Naive thymus-derived CD4-positive, alpha-beta T cell (primary cell): ENCODE measurements at places on chromosomes 5 and 9. TPM values are rescaled to one million over a fixed set of nuclear protein-coding genes. Genes with fewer than 3 reads are reported as not detected.
A peak's percentile ranks its signal among the peaks of the same experiment; 100 is the strongest.

- no peak overlapping the region for H3K27ac ChIP-seq
- no peaks in the 10 kb centered on the region for H3K27me3 ChIP-seq
- no peak overlapping the region for H3K4me3 ChIP-seq
- DNase-seq, result no peak
Observed at GRCh38 chr5:148989567-148989966, 73.3 kb downstream of the SH3TC2 start.

DNA sequence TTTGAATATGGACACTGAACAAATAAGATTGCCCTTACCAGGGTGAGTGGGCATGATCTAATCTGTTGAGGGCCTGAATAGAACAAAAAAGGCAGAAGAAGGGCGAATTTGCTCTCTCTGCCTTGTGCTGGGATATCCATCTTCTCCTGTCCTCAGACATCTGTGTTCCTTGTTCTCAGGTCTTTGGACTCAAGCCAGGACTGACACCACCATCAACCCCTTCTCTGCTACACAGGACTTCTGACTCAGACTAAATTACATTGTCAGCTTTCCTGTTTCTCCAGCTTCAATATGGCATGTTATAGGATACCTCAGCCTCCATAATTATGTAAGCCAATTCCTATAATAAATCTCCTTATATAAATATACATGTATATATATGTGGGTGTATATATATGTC lies 40.8 kb upstream of the SLCO6A1 start:
- H3K27ac ChIP-seq, result no peak overlapping the region
- H3K36me3 ChIP-seq, result no peaks in the 10 kb centered on the region
- no peak for DNase-seq

- H3K4me3 ChIP-seq, result no peak overlapping the region
- H3K4me1 ChIP-seq, result no peaks in the 10 kb centered on the region
- no peaks in the 10 kb centered on the region for H3K27me3 ChIP-seq
- no peaks in the 10 kb centered on the region for H3K36me3 ChIP-seq
- DNase-seq, result no peak
- no peak overlapping the region for H3K27ac ChIP-seq
Observed at GRCh38 chr5:75279321-75279720, 42.6 kb upstream of the ANKRD31 start.

GRCh38 chr5:136740228-136740627 lies 374.9 kb upstream of the TRPC7 start:
- H3K36me3 ChIP-seq, result no peaks in the 10 kb centered on the region
- DNase-seq, result no peak
- H3K4me3 ChIP-seq, result no peak overlapping the region
- no peaks in the 10 kb centered on the region for H3K27me3 ChIP-seq

- DNase-seq, result no peak
- no peak overlapping the region for H3K27ac ChIP-seq
- peaks cover 5% of the 10 kb centered on the region for H3K4me1 ChIP-seq
Observed at GRCh38 chr5:1320436-1321344, 24.2 kb downstream of the CLPTM1L start.

- H3K4me1 ChIP-seq, result peaks cover 92% of the 10 kb centered on the region
- peak overlapping the region; percentile 79 for H3K4me3 ChIP-seq
- no peak for DNase-seq
Observed at GRCh38 chr9:120921661-120922181, 4.9 kb downstream of the TRAF1 start.

DNA sequence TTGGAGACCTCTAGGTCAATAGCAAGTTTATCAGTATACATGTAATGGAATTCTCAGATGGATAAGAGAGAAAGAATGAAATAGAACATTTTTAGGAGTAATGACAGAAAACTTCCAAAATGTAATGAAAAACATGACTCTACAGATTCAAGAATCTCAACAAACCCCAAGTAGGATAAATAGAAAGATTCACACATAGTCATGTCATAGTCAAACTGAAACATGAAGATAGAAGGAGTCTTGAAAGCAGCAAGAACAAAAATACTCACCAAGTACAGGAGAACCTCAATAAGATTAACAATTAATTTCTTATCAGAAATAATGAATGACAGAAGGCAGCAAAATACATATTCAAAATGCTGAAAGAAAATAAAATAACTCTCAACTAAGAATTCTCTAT lies 164.5 kb downstream of the SPATA31D1 start:
- no peak overlapping the region for H3K4me3 ChIP-seq
- H3K4me1 ChIP-seq, result no peaks in the 10 kb centered on the region
- H3K27ac ChIP-seq, result no peak overlapping the region
- H3K27me3 ChIP-seq, result no peaks in the 10 kb centered on the region
- no peak for DNase-seq

DNA sequence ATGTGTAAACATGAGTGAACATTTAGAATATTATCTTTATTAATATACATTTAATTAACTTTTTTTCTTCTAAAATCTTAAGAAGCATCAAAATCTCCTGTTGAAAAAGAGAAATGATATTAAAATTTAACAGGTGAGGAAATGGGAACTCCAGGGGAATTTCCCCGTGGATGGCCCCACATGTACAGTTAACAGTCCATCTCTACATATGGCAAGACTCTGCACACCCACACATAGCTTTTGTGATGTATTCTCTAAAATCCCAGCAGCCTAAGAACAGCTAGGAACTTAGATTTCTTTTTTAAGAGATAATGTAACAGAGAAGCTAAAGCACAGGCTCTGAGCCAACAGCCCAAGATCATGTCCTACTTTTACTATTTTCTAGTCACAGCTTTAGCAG lies 556.3 kb upstream of the RGMB start:
- no peak overlapping the region for H3K27ac ChIP-seq
- no peak for DNase-seq
- no peaks in the 10 kb centered on the region for H3K27me3 ChIP-seq
- no peaks in the 10 kb centered on the region for H3K36me3 ChIP-seq
- H3K4me3 ChIP-seq, result no peak overlapping the region
- H3K4me1 ChIP-seq, result no peaks in the 10 kb centered on the region

Gene CTXN3
- total RNA-seq, result not detected

Gene HACD4
- total RNA-seq, result 13.6 TPM
